Esophagus squamous epithelium (tissue), 5 donors: ENCODE measurements at places on chromosomes 5 and 9. TPM values are rescaled to one million over a fixed set of nuclear protein-coding genes. Genes with fewer than 3 reads are reported as not detected.

Gene IL13
- not detected for total RNA-seq

DNA sequence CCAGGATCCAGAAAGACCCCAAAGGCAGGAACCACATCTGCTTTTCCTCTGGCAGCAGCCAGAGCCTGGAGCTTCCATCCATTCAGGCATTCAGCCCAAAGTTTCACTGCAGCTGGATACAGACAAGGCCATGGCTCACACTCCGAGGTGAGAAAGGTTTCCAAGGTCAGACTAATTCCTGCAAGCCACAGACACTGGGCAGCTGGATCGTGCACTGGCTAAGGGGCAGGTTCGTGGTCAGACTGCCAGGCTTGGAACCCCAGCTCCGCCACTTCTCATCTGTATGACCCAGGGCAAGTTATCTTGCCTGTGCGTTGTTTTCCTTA is 36.9 kb downstream of the SPOCK1 start:
- H3K4me3 ChIP-seq = no peak overlapping the region
- H3K36me3 ChIP-seq = no peaks in the 10 kb centered on the region
- H3K4me1 ChIP-seq = no peaks in the 10 kb centered on the region
- no peak overlapping the region for H3K27ac ChIP-seq
- H3K27me3 ChIP-seq = no peaks in the 10 kb centered on the region
- DNase-seq = no peak

Gene DAB2IP
- total RNA-seq = 48.8 TPM

Gene C5orf58
- not detected for total RNA-seq

DNA sequence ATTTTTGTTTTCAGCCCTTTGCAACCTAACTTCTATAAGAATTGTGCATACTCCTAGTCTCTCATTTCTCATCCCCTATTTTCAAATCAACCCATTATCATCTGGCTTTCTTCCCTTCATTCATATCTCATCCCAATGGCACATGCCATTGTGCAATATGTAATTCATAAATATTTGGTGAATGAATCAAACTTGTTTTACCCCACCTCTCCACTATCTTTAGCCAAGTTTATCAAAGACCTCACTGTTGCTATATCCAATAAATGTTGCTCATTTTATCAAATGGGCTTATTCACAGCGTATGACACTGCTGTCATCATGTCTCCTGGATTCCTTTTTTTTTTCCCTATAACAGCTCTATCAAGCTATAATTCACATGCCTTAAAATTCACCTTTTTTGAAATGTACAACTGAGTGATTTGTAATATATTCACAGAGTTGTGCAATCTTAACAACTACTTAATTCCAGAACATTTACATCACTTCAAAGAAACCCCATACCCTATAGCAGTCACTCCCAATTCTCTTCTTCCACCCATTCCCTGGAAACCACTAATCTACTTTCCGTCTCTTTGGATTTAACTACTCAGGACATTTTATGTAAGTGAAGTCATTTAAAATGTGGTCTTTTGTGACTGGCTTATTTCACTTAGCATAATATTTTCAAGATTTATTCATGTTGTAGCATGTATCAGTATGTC is 214.4 kb upstream of the PAPPA start:
- no peak overlapping the region for H3K27ac ChIP-seq
- H3K27me3 ChIP-seq = no peaks in the 10 kb centered on the region
- no peak for DNase-seq
- no peak overlapping the region for H3K4me3 ChIP-seq

GRCh38 chr5:141870228-141870627 is 8.0 kb downstream of the PCDH1 start:
- H3K36me3 ChIP-seq = no peaks in the 10 kb centered on the region
- peaks cover 16% of the 10 kb centered on the region for H3K4me1 ChIP-seq
- H3K27ac ChIP-seq = peak overlapping the region; percentile 69
- no peak for DNase-seq
- H3K27me3 ChIP-seq = no peaks in the 10 kb centered on the region
